ENCODE measurements at places on chromosomes 2 and 18. TPM values are rescaled to one million over a fixed set of nuclear protein-coding genes. Genes with fewer than 3 reads are reported as not detected.

GRCh38 chr2:65044097-65044735 lies 12.0 kb upstream of the CEP68 start:
- no peak for DNase-seq
- no peaks in the 10 kb centered on the region for H3K36me3 ChIP-seq
- no peaks in the 10 kb centered on the region for H3K27me3 ChIP-seq
- H3K4me3 ChIP-seq, result no peak overlapping the region
- no peaks in the 10 kb centered on the region for H3K4me1 ChIP-seq

DNA sequence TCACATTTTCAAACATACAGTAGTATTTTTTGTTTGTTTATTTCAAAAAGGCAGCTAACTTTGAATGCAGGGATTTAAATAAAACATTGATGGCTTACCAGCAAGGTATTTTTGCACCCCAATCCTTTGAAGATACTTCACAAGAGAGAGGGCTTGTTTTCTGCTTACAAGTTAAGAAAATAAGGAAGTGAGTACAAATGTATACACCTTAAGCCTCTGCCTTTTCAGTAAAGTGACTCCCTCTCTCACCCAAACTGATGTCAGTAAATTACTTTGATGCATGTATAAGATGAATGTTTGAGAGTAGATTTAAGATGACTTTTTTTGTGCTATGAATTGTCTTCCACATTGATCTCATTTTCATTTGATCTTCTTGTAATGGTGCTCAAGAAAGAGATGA lies 820.0 kb downstream of the CPS1 start:
- DNase-seq, result no peak
- H3K4me3 ChIP-seq, result no peak overlapping the region
- H3K27ac ChIP-seq, result no peak overlapping the region
- H3K27me3 ChIP-seq, result no peaks in the 10 kb centered on the region
- H3K36me3 ChIP-seq, result no peaks in the 10 kb centered on the region
- H3K4me1 ChIP-seq, result no peaks in the 10 kb centered on the region

GRCh38 chr2:240974771-240975572 lies 23.4 kb upstream of the SNED1 start:
- peak; percentile 19 for DNase-seq
- no peak overlapping the region for H3K4me3 ChIP-seq
- no peaks in the 10 kb centered on the region for H3K36me3 ChIP-seq
- H3K27ac ChIP-seq, result no peak overlapping the region

SPATA3 gene
- total RNA-seq, result not detected

- H3K4me3 ChIP-seq, result no peak overlapping the region
- no peak for DNase-seq
- H3K27ac ChIP-seq, result no peak overlapping the region
- H3K27me3 ChIP-seq, result no peaks in the 10 kb centered on the region
- no peaks in the 10 kb centered on the region for H3K36me3 ChIP-seq
Observed at GRCh38 chr2:183995632-183996031, 602.7 kb upstream of the ZNF804A start.

DNA sequence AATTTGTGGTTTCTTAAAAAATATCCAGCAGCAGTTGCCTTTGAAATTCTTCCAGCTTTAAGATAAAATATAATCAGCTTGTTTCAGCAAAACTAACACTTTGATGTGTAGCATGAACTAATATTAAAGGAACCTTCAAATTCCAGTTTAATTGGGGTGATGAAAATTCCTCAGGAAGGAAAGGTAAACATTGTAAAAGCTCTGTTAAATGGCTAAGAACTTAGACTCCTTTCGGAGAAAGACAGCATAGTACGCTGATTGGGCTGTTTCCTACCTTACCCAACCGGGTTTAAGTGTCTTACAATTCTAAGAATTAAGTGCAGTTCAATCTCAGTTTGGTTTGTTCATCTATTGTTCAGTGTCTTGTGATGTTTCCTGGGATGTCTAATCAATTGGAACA lies 108.3 kb downstream of the CDH7 start:
- H3K27ac ChIP-seq, result no peak overlapping the region
- no peaks in the 10 kb centered on the region for H3K4me1 ChIP-seq
- no peak for DNase-seq
- H3K27me3 ChIP-seq, result no peaks in the 10 kb centered on the region
- H3K4me3 ChIP-seq, result no peak overlapping the region

DNA sequence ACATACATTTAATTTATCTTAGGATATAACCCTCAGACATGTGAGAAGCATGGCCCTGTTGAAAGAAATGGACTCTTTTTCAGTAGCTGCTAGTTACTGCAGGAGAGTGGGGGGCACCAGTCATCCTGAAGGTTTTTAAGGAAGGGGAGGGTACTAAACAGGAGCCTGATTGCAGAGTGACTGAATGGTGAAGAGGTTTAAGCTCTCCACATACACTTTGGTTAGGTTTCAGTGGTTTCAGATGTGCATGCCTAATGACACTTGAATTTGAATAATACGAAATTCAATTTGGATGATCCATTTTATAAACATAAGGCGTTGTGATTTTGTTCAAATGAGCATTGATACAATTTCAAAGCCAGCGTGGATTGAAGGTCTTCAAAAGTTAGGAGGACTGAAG lies 10.9 kb upstream of the FAM237A start:
- no peaks in the 10 kb centered on the region for H3K36me3 ChIP-seq
- no peak overlapping the region for H3K4me3 ChIP-seq
- no peak for DNase-seq
- no peak overlapping the region for H3K27ac ChIP-seq

- H3K27ac ChIP-seq, result no peak overlapping the region
- no peak overlapping the region for H3K4me3 ChIP-seq
- H3K36me3 ChIP-seq, result no peaks in the 10 kb centered on the region
- no peaks in the 10 kb centered on the region for H3K4me1 ChIP-seq
Observed at GRCh38 chr2:157508676-157509075, 64.8 kb upstream of the CYTIP start.

DNA sequence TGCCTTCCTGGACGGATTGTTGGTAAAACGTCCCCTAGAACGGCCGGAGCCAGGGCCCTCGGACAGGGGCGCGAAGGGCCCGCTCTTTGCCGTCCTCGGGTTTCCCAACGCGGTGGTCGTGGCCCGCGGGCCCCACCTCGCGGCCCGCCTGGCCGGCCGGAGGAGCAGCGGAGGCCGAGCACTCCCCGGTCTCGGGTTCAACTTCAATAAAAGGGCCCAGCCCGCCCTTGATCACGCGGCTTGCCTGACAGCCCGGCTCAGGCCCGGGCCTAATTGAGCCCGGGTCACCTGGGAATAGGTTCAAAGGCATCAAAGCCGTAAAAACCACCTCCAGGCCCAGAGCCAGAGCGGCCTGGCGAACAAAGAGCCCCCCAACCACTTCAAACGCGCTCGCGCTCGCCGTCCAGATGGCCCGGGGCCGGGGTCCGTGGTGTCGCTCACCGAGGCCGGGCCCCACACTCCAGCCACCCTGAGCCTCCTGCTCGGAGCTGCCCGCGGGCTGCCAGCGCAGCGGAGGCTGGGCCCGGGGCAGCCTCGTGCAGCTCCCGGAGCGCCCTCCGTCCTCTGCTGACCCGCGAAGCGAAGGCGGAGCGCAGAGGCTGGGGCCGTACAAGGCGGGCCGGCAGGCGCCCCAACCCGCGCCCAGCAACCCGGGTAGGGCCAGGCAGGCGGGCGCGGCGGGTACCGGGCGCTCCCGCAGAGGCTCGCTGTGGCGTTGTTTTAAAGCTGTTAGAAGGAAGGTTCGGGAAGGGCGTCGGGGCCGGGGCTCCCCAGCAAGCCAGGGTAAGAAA lies 1.1 kb upstream of the TWIST2 start:
- peaks cover 15% of the 10 kb centered on the region for H3K4me1 ChIP-seq
- H3K27ac ChIP-seq, result peak overlapping the region; percentile 64
- no peaks in the 10 kb centered on the region for H3K36me3 ChIP-seq
- peak overlapping the region; percentile 63 for H3K4me3 ChIP-seq

- H3K4me3 ChIP-seq, result no peak overlapping the region
- H3K36me3 ChIP-seq, result no peaks in the 10 kb centered on the region
Observed at GRCh38 chr18:66107546-66107945, 356.7 kb downstream of the CDH7 start.

DYNAP gene
- not detected for total RNA-seq

DNA sequence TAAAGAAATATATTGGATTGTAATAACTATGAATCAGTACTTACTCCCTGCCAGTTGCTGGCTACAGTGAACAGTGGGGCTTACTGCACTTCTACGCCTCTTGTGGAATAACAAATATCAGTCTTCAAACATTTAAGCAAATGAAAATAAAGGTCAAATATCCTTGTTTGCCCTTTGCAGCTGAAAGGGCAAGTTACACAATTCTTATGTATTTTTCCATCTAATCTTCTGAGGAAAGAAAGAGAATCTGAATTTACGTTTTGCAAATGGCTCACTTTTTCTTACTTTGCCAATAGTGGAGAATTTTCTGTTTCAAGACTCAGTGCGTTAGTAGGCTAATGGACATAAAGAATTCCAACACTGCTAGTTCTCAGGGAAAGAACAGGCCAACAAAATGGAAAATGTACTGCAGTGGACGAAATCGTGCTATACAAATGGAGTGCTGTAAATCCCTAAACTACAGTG lies 157.2 kb upstream of the TMEM200C start:
- no peaks in the 10 kb centered on the region for H3K4me1 ChIP-seq
- no peak overlapping the region for H3K27ac ChIP-seq
- no peaks in the 10 kb centered on the region for H3K36me3 ChIP-seq
- no peak overlapping the region for H3K4me3 ChIP-seq
- H3K27me3 ChIP-seq, result no peaks in the 10 kb centered on the region
- no peak for DNase-seq

UNC80 gene
- total RNA-seq, result not detected

EML6 gene
- total RNA-seq, result 2.5 TPM

SLC20A1 gene
- total RNA-seq, result 43.5 TPM

DNA sequence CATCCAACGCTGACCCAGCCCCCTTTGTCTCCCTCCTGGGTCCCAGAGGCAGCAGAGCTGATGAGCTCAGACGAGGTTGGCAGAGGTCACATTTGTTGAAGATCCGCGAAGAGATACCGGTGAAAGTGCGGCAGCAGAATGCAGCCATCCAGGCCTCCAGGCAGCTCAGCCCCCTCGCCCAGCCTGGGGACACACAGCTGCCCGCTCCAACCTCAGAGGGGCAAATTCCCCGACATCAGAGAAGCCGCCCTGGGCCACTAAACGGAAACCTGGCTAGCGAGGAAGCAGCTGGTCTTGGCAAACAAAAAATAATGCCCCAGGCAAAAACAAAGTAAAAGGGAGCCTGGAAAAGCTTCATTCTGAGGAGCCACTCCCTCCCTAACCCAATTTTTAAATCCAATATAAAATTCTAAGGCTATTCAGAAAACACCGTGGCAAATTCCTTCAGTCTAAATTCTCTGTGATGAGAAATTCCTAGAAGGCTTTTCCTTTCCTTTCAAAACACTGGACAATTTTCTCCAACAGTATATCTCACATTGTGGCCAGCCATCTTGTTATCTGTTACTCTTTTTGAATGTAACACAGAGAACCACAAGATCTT lies 262.4 kb downstream of the SS18 start:
- no peak overlapping the region for H3K27ac ChIP-seq
- H3K36me3 ChIP-seq, result no peaks in the 10 kb centered on the region
- H3K4me3 ChIP-seq, result no peak overlapping the region
- no peak for DNase-seq

- DNase-seq, result no peak
- no peaks in the 10 kb centered on the region for H3K4me1 ChIP-seq
Observed at GRCh38 chr18:66838340-66838987, 234.6 kb upstream of the CDH19 start.

KATNAL2 gene
- 3.8 TPM for total RNA-seq

- no peaks in the 10 kb centered on the region for H3K36me3 ChIP-seq
- H3K4me3 ChIP-seq, result no peak overlapping the region
- H3K27ac ChIP-seq, result no peak overlapping the region
- H3K4me1 ChIP-seq, result no peaks in the 10 kb centered on the region
- no peak for DNase-seq
Observed at GRCh38 chr2:128950758-128951157, 632.1 kb upstream of the HS6ST1 start.

NTSR2 gene
- total RNA-seq, result not detected

GRCh38 chr18:50398947-50399346 lies 24.1 kb downstream of the SKA1 start:
- H3K27ac ChIP-seq, result no peak overlapping the region
- no peaks in the 10 kb centered on the region for H3K36me3 ChIP-seq
- H3K4me1 ChIP-seq, result no peaks in the 10 kb centered on the region
- no peak overlapping the region for H3K4me3 ChIP-seq
- no peak for DNase-seq

Measured in lower lobe of right lung (tissue), 2 donors.